ENCODE measurements at places on chromosomes 13 and 19.

GRCh38 chr19:1631557-1632100 is 20.8 kb downstream of the TCF3 start:
- no peak for DNase-seq

- DNase-seq, result no peak
Observed at GRCh38 chr13:105035092-105035491, 1500.4 kb downstream of the EFNB2 start.

- DNase-seq, result peak; percentile 98
Observed at GRCh38 chr19:10251792-10252694, at the start of gene MRPL4. Gene MRPL4 (plus strand): TSS chr19:10252214. CDS start chr19:10252254, 40 bp downstream.

GRCh38 chr13:42883771-42884467 is 102.5 kb downstream of the FAM216B start:
- no peak for DNase-seq

DNA sequence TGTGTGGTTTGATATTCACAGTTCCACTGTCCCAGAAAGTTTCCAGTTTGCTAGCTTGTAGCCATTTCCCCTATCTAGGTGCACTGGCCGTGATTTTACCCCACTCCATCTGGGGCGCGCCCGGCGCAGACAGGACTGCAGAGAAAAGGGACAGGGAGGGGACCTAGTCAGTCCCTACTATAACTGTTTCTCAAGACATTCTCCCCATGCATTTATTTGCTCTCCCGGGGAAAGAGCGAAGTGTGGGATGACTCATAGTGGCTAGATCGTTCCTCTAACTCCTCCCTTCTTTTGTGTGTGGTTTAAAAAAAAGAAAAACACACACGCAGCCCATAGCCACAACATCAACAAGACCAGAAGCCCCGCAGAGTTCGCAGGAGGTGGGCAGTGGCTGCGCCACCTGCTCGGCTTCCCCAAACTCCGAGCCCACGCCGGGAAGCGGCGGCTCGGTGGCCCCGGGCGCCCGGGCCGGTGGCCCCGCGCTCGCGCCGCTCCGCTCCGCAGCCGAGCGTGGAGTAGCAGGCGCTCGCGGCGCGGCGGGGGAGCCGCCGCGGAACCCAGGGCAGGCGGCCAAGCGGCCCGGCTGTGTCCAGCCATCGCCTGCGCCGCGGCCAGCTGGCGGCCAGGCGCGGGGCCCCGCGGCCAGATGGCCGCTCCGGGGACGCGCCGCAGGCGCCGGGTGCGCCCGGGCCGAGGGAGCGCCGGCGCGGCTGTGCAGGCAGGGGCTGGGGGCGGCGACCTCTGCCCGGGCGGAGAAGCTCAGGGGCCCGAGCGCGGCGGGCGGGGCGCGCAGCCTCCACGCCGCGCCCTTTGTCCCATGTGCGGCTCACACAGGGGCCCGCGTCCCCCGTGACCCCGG is 653 bp downstream of the TMTC4 start:
- DNase-seq, result peak; percentile 55

GRCh38 chr13:38180670-38181069 is 169.0 kb upstream of the UFM1 start:
- DNase-seq, result no peak

DNA sequence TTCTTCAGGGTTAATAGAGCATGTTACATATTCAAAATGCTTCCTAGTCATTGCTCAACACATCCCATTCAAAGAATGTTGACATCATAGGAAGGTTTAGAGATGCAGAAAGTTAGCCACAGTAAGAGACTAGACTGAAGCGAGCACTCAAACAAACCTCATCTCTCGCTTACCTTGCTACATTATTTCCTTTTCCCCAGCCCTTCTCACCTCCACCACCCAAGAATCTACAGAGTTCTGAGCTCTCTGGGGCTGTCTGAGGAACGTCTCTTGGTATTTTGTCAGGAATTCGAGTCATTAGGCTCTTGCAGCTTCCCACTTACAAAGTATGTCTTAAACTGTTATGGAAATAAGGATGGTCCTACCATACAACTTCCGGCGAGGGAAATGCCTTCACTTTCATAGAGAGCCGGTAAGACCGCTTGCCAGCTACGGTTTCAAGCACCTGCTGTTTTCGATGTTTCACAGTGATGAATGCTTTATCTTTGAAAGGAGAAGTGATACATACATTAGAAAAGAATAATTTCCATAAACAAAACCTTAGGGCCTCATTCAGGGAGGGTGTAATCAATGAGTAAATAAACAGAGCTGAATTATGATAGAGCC is 65.1 kb downstream of the FLT1 start:
- DNase-seq, result no peak

GRCh38 chr13:50267917-50268316 is 252.7 kb downstream of the KCNRG start:
- no peak for DNase-seq

DNA sequence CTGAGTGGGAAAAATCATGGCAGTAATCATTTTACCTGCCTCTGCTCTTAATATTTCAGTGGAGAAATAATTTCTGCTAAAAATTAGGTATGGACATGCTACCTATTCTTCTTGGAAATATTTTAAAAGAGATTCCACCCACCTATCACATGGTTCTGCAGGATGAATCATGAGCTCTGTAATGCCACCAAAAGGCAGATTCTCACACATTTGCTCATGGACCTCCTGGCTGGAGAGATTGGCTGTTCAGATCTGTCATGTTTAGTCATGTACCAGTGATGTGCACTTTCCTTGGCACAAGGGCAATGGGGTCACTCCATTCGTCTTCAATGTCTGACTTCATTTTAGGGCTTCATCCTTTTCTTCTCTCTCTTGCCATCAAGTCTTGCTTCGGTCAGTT is 101.8 kb upstream of the MBNL2 start:
- no peak for DNase-seq

- DNase-seq, result peak; percentile 30
Observed at GRCh38 chr13:97067017-97067895, 73.0 kb upstream of the OXGR1 start.

DNA sequence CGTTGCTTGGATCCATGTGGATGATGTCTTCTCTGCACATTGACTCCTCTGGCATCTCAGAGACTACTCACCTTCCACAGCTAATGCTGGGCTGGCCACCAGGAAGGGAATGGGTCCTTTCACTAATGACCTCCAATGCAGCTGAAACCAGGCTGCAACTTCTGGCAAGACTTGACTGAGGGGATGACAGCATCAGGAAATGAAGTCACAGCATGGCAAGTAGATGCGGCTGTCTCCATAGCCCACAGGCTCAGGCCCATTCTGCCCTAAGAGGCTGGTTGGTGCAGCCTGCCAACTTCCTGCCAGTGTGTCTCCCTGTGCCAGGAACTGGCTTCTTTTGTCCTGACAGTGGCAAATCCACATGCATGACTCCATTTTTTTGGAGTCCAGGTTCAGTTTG is 467.3 kb downstream of the TSHZ3 start:
- no peak for DNase-seq

DNA sequence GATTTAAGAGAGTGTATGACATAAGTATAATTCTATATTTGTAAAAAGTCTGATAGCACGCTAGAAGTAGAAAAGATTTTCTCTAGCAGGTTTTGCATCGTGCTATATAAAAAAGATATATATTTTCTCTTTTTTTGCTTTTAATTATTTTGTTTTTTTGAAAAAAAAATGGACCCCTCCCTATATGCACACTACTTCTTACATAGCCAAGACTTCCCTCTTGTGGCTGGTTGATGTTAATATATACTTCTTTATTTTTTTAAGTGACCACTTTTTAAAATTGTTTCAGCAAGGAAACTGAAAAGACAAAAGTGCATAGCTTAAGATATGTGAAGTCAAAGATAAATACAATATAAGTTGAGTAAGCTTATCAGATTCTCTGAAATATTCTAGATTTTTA is 1202.8 kb downstream of the DIAPH3 start:
- DNase-seq, result peak; percentile 43

GRCh38 chr13:86567119-86567518 is 767.9 kb upstream of the SLITRK6 start:
- no peak for DNase-seq

DNA sequence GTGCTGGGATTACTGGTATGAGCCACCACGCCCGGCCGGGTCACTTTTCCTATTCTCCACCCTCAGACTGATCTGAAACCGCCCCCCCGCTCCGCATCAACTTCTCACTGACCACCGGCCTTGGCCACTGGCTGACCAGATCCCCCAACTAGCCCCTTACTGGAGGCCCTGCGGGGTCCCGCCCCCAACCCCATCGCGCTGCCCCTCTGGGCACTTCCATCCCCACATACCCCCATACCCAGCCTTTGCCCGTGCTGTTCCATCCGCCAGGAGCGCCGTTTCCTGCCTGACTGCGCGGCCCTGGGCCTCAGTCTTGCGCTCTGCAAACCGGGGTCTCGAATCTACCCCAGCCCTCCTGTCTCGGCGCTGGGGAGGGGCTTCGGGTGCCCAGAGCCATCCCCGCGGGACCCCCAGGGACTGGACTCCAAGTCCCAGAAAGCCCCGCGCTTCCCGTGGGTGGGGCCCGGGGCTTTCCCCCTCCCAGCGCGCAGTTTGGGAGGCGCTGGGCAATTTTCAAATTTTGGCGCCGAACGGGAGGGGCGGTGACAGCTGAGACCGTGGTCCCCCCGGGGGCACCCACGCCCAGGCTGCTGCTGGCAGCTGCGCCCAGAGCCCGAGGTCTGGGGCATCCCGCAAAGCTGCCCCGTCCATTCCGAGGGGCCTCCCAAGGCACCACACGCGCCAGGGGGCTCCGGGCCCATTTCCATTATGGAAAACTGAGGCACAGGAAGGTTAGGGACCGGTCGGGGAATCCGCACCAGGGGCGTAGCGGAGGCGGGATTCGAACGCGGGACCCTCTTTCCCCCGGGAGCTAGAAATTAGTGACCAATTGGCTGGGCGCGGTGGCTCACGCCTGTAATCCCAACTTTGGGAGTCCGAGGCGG is 5.2 kb upstream of the LMNB2 start:
- DNase-seq, result peak; percentile 54

GRCh38 chr19:10625003-10625761 is at the start of gene SLC44A2:
Gene SLC44A2 (plus strand): TSS chr19:10625553. CDS start chr19:10625634, 81 bp downstream.
- DNase-seq, result no peak

DNA sequence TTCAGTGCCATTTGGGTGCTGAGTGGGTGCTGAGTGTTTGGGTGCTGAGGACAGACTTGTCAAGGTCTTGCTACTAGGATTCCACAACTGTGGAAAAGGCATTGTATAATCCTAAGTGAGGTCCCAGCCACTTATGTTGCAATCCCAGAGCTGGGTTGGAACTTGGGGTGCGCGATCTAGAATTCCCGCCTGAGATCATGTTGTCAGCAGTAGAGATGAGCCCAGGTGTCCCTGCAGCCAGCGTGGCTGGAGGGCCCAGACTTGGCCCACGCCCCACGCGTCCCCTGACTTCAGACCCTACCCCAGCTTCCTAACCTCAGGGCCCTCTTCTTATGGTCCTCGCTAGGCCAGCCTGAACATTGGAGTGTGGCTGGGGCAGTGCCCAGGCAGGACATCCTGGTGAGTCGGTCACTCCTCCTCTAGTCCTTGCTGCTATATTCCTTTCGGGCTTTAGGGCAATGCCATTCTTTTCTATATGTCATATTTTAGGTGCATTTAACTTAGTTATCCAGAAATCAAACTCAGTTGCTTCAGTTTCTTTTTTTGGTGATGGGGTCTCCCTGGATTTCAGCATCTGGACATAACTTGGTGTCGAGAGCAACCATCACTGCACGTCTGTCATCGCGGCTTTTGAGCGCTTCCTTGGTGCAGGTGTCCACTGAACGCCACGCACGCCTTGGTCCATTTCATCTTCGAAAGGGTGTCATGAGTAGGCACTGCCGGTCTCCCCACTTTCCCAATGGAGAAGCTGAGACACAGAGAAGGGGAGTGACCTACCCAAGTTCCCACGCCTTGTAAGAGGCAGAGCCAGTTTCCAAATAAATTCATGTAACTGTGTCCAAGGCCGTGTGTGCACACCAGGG is 46.4 kb upstream of the F7 start:
- DNase-seq, result no peak

DNA sequence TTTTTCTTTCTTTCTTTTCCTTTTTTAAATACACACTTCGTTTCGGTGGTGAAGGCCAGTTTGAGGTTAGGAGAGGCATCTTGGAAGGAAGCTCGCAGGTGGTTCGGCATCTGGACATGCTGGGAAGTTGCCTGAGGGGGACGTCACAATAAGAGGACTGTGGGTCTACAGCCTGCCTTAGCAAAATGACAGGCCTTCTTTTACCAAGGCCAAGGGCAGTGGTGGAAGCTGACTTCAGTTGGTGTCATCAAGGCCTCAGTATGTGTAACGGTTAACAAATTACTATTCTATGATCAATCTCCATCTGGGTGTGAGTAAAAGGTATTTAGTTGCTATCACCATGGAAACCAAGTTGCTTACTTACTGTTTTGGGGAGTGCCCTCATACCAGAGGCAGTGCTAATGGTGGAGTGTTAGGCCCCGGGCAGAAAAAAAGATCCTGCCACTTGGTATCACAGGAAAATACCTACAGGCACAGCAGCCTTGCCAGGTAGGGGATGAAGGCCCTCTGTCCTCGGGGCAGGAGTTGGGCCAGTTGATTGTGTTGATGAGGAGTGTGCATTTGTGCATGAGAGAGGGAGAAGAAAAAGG is 10.3 kb downstream of the ACTN4 start:
- DNase-seq, result no peak

DNA sequence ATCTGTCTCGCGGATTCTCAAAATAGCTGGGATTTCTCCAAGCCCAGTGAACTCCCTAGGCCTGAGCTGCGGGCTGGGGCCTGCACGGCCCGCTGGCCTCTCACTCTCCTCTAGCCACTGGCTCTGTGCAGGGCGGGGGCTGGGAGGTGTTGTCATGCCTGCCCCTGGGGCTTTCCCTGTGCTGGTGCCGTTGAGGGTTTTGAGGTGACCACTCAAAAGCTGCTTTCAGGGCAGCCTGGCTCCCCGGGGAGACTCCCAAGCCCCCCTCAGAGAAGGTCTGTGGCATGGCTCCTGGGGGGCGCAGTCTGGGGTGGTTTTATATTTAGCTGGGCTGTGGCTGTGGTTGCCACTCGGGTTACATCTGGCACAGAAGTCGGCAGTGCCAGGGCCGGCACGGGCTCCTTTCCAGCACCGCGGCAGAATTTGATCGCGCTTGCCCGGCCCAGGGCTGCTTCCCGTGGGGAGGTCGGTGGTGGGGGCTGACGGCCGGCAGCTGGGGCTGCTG is 10.0 kb downstream of the NDUFB7 start:
- no peak for DNase-seq

GRCh38 chr19:16076958-16077611 is 790 bp downstream of the TPM4 start:
- no peak for DNase-seq

DNA sequence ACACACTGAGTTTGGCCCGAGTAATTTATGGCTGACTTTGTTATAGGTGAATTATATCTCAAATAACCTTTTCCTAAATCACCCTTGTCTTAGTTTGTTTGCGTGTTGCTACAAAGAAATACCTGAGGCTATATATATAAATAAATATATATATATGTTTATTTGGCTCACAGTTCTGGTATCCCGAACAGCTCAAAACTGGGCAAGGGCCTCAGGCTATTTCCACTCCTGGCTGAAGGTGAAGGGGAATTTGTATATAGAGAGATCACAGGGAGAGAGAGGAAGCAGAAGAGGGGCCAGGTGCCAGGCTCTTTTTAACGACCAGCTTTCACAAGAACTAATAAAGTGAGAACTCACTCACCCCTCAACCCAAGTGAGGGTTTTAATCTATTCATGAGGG is 159.9 kb upstream of the STARD13 start:
- DNase-seq, result no peak
